ENCODE measurements at places on chromosomes 5 and 9.

GRCh38 chr5:113807427-113807991, 294.0 kb downstream of the YTHDC2 start:
- H3K4me3 ChIP-seq = no peak overlapping the region
- H3K4me1 ChIP-seq = no peaks in the 10 kb centered on the region
- H3K27me3 ChIP-seq = no peaks in the 10 kb centered on the region
- DNase-seq = no peak
- H3K36me3 ChIP-seq = no peaks in the 10 kb centered on the region

DNA sequence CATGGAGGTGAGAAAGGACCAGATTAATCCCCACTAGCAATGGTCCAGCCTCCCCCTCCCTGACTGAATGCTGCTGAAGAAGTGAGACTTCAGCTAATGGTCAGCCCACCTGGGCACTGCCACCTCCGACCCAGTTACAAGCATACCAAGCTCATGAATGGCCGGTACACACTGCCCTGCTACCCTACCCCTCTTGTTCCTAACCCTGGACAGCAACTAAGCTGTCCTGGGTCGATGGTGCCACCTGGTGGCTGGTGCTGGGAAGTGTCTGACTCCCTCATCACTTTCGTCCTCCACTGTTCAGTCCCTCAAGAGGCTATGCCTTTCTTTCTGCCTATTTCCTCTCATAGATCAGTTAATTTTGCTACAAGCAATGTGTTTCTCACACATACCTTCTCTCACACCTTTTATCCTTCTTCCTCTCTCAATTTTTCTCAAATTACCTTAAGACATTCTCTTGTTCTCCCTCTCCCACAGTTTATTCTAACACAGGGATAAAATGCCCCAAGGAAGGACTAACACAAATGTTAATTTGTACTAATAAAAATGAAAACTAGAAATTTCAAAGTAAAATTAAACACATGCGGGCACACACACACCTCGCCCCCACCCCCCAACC, 42.4 kb downstream of the PAX5 start:
- H3K27me3 ChIP-seq = peaks cover 8% of the 10 kb centered on the region
- peaks cover 2% of the 10 kb centered on the region for H3K4me1 ChIP-seq
- H3K4me3 ChIP-seq = no peak overlapping the region
- H3K36me3 ChIP-seq = no peaks in the 10 kb centered on the region

- no peak for DNase-seq
- H3K27ac ChIP-seq = no peak overlapping the region
- no peaks in the 10 kb centered on the region for H3K36me3 ChIP-seq
- no peaks in the 10 kb centered on the region for H3K4me1 ChIP-seq
- no peaks in the 10 kb centered on the region for H3K27me3 ChIP-seq
- H3K4me3 ChIP-seq = no peak overlapping the region
Measured at GRCh38 chr5:64077589-64077988, 88.1 kb upstream of the RNF180 start.

DNA sequence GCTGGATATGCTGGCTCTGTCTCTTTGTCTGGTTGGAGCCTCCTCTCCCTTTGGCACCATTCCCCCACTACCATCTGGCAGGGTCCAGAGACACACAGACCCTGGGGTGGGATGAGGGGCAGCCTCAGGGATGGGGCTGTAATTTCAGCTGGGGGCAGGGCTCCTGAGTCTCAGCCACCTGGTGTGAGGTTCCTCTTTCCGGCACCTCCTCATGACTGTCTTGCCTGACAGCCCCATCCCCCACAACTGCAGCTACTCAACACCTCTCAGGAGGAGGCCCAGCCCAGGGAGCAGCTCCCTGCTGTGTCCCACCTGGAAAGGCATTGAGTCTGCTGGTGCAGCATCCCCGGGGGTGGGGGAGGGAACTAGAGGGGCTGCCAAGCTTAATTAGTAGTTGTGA, 11.7 kb upstream of the RPS14 start:
- H3K36me3 ChIP-seq = no peaks in the 10 kb centered on the region
- no peak for DNase-seq
- peaks cover 6% of the 10 kb centered on the region for H3K4me1 ChIP-seq
- H3K4me3 ChIP-seq = no peak overlapping the region
- H3K27ac ChIP-seq = no peak overlapping the region

GRCh38 chr5:80753712-80754111, 98.9 kb upstream of the DHFR start:
- H3K36me3 ChIP-seq = no peaks in the 10 kb centered on the region
- H3K4me1 ChIP-seq = peaks cover 27% of the 10 kb centered on the region
- H3K27ac ChIP-seq = no peak overlapping the region
- DNase-seq = no peak

- no peaks in the 10 kb centered on the region for H3K36me3 ChIP-seq
- no peak overlapping the region for H3K27ac ChIP-seq
- no peaks in the 10 kb centered on the region for H3K27me3 ChIP-seq
- H3K4me3 ChIP-seq = no peak overlapping the region
- no peaks in the 10 kb centered on the region for H3K4me1 ChIP-seq
- no peak for DNase-seq
Measured at GRCh38 chr9:93984860-93985259, 29.7 kb upstream of the BARX1 start.

GRCh38 chr5:34804913-34805312, 34.1 kb upstream of the TTC23L start:
- H3K4me3 ChIP-seq = no peak overlapping the region
- DNase-seq = no peak
- no peaks in the 10 kb centered on the region for H3K36me3 ChIP-seq
- H3K27ac ChIP-seq = no peak overlapping the region
- H3K27me3 ChIP-seq = no peaks in the 10 kb centered on the region

DNA sequence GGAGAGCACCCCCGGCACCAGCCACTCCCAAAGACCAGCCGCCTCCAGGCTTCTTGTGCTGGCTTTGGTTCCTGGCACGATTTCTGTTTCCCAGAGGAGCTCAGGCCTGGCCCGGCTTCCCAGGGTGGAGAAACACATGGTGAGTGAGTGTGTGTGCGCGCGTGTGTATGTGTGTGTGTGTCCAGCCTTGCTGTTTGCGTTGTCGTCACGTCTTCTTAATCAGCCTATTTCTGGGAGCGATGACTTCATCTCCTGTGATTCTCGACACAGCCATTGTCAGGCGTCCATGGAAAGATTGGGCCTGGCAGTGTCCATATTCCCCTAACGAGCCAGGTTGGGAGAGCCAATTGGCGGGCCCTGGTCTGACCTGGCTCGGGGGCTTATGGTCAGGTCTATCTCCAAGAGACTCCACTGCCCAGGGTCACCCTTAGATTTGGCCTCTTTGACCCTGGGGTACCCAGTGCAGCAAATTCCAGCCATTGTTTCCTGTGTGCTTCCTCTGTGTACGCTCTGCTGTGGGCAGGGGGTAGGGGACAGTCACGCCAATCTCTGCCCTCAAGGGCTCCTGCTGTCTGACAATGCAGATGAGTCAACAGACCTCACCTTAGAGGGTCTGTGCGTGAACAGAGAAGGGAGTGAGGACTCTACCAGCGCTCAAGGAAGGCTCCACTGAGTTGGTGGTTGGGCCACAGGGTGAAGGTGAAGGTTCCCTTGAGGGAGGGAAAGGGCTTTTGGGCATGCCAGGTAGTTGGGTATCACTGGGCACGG, 73.8 kb downstream of the DAB2IP start:
- no peak for DNase-seq
- no peaks in the 10 kb centered on the region for H3K27me3 ChIP-seq
- H3K27ac ChIP-seq = no peak overlapping the region
- H3K4me1 ChIP-seq = no peaks in the 10 kb centered on the region
- H3K4me3 ChIP-seq = no peak overlapping the region

- H3K27ac ChIP-seq = no peak overlapping the region
- H3K4me1 ChIP-seq = no peaks in the 10 kb centered on the region
- no peaks in the 10 kb centered on the region for H3K27me3 ChIP-seq
- H3K36me3 ChIP-seq = no peaks in the 10 kb centered on the region
- DNase-seq = no peak
Measured at GRCh38 chr5:165139721-165140120, 1634.3 kb downstream of the MAT2B start.

GRCh38 chr5:31617867-31618266, 21.1 kb upstream of the PDZD2 start:
- peaks cover 7% of the 10 kb centered on the region for H3K27me3 ChIP-seq
- no peak for DNase-seq
- H3K36me3 ChIP-seq = no peaks in the 10 kb centered on the region
- no peak overlapping the region for H3K4me3 ChIP-seq
- no peaks in the 10 kb centered on the region for H3K4me1 ChIP-seq

DNA sequence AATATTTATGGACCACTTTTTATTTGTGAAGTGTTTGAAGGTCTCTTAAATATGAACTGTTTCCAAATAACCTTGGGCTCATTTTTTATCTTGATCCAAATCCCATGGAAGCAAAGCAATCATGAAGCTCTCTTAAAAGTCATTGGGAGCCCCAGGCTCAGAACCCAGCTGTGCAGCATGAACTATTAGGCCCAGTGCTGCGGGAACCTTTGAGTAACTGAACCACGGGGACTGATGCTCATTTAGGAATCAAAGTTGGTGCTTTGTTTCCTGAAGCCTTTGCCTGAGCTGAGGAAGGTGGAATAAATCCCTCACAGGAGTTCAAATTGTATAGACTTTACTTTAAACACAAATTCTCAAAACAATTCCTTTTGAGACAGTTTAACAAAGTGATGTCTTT, 27.8 kb downstream of the MAT2B start:
- no peaks in the 10 kb centered on the region for H3K4me1 ChIP-seq
- H3K27me3 ChIP-seq = no peaks in the 10 kb centered on the region
- no peak overlapping the region for H3K4me3 ChIP-seq
- DNase-seq = no peak

DNA sequence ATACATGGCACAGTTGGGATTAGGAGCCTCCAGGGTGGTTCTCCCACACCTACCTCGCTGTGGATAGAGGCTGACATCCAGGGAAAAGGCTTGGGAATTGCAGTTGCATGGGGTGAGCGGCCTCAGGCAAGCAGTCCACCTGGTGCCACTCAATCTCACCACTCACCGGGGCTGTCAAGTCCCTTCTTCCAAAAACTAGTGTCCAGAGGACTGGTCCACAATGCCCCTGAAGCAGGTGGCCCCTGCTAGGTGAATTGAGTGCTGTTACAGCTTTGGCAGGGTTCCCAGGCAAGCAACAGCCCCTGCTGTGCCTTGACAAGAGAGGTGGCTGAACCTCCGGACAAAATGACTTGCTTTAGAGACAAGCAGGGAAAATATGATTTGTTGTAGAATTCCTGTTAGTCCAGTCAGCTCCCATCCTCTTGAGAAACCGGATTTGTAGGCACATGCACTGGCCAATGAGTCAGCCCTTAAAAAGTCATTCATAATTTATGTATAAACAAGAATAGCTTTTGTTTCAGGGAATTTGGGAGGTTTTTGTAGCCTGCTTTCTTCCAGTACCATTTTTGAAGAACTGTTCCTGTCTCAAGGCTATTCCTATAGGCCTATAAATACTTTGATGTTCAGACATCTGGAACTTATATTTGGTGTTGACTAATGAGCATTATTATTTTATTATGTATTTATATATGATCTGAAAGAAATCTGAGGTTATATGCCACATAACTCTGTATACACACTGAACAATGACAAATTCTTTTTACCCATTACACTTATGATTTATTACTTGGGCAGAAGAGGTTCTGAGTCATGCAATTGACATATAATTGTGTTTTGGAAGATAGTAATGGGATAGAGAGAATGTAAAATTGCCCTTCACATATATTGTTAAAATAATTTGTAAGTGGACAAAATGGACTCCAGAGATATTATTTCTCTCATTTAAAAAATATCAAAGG, 411.1 kb downstream of the ACTL7B start:
- no peak overlapping the region for H3K4me3 ChIP-seq
- H3K27ac ChIP-seq = no peak overlapping the region
- no peaks in the 10 kb centered on the region for H3K4me1 ChIP-seq
- H3K27me3 ChIP-seq = no peaks in the 10 kb centered on the region

- H3K36me3 ChIP-seq = no peaks in the 10 kb centered on the region
- no peaks in the 10 kb centered on the region for H3K27me3 ChIP-seq
- DNase-seq = no peak
- no peak overlapping the region for H3K27ac ChIP-seq
- no peak overlapping the region for H3K4me3 ChIP-seq
Measured at GRCh38 chr9:113675475-113675941, 200.6 kb upstream of the ZNF618 start.

GRCh38 chr9:17065062-17065461, 69.8 kb upstream of the CNTLN start:
- no peaks in the 10 kb centered on the region for H3K36me3 ChIP-seq
- H3K27ac ChIP-seq = no peak overlapping the region
- no peak overlapping the region for H3K4me3 ChIP-seq
- no peak for DNase-seq
- H3K4me1 ChIP-seq = no peaks in the 10 kb centered on the region

DNA sequence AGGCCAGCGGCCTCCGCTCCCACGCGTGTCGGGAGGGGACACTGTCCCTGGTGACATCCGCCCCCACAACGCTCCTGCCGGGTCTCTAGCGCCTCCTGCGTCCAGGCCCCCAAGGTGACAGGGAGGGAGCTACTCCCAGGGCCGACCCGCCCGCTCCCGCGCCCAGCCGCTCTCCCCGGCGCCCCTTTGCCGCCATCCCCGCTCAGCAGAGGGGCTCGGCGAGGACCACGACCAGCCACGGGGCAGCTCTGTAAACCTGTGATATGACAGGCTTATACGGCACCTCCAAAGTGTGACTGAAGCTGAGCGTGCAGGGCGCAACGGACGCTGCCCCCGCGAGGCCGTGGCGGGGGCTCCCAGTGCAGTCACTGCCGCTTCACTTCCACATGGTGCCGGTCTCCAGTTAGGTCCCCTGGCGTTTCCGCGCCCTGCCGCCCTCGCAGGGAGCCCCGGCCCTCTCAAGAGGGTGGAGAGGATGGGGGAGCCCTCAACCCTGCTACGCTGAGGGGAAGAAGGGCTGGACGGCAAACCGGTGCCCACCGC, 978 bp upstream of the ADCY2 start:
- peaks cover 15% of the 10 kb centered on the region for H3K27me3 ChIP-seq
- no peak overlapping the region for H3K27ac ChIP-seq
- DNase-seq = no peak
- H3K36me3 ChIP-seq = no peaks in the 10 kb centered on the region

- no peak for DNase-seq
- H3K36me3 ChIP-seq = no peaks in the 10 kb centered on the region
- no peaks in the 10 kb centered on the region for H3K27me3 ChIP-seq
- H3K4me1 ChIP-seq = no peaks in the 10 kb centered on the region
- no peak overlapping the region for H3K27ac ChIP-seq
- H3K4me3 ChIP-seq = no peak overlapping the region
Measured at GRCh38 chr9:79189511-79189924, 382.2 kb upstream of the TLE4 start.

DNA sequence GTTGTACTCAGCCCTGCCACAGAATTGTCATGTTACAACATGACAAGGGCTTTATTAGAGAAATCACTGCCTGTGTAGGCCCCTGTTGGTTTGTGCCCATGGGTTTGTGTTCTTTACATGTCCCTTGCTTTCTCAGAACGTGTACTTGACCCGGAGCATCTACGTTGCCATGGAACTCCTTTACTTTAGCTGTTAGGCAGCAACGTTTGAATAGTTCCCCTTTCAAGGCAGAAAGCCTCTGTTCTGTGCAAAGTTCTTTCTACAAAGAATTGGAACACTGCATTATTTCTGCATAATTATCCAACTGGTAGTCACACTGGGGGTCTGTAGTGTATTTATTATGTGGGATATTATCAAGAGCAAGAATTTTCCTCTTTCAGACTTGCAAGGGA, 51.1 kb downstream of the FBXL7 start:
- no peaks in the 10 kb centered on the region for H3K27me3 ChIP-seq
- no peak overlapping the region for H3K27ac ChIP-seq
- DNase-seq = no peak
- no peaks in the 10 kb centered on the region for H3K36me3 ChIP-seq
